Activated CD8-positive, alpha-beta memory T cell treated with anti-CD3 and anti-CD28 coated beads for 4 hours (primary cell): ENCODE measurements at places on chromosomes 2 and 18.
A peak's percentile ranks its signal among the peaks of the same experiment; 100 is the strongest.

- DNase-seq: no peak
Measured at GRCh38 chr18:35376393-35376741, 770 bp downstream of the ZNF396 start.

GRCh38 chr2:124426625-124427024 lies 401.5 kb downstream of the CNTNAP5 start:
- DNase-seq: no peak

GRCh38 chr2:29729401-29729800 lies 192.0 kb downstream of the ALK start:
- no peak for DNase-seq

DNA sequence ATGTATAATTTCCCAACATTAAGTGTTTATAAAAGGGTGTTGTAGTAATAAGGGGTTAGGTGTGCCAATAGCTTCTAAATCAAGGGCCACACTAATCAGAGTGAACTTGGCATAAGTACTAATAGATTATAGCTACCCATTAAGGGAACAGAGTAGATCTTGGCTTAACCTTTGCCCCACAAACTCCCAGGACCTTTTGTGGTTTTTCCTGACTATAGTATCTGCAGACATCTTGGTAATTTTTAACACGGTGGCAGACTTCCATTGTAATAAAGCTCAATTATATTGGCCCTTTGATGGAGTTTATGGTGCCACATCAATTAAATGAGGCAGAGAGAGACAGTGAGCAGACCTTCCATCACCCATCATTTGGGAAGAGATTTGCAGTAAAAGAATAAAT lies 358.5 kb upstream of the HNRNPA3 start:
- no peak for DNase-seq

DNA sequence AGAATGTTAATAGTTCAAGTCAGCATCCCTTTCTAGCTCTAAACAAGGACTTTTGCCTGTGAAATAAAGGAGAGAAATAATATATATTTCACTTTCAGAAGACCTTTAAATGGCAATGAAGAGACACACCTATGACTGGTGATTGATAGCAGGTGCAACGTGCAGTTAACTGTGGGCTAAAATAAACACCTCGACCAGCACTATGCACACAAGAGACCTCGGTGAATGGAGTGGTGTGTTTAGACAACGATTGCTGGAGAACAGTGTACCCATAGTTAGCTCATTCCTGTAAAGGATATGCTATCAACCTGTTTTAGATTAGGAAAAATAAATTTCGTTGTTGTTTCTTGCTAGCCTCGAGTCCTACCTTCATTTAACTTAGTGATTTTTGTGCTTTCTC lies 143.4 kb downstream of the NR4A2 start:
- DNase-seq: no peak

- DNase-seq: no peak
Measured at GRCh38 chr18:27005589-27005988, 140.1 kb upstream of the AQP4 start.

GRCh38 chr18:35164133-35164532 lies 76.7 kb upstream of the ZNF397 start:
- no peak for DNase-seq

- DNase-seq: no peak
Measured at GRCh38 chr2:218129458-218130135, 3.8 kb downstream of the CXCR2 start.

- DNase-seq: no peak
Measured at GRCh38 chr2:168149986-168150385, 97.4 kb downstream of the STK39 start.

DNA sequence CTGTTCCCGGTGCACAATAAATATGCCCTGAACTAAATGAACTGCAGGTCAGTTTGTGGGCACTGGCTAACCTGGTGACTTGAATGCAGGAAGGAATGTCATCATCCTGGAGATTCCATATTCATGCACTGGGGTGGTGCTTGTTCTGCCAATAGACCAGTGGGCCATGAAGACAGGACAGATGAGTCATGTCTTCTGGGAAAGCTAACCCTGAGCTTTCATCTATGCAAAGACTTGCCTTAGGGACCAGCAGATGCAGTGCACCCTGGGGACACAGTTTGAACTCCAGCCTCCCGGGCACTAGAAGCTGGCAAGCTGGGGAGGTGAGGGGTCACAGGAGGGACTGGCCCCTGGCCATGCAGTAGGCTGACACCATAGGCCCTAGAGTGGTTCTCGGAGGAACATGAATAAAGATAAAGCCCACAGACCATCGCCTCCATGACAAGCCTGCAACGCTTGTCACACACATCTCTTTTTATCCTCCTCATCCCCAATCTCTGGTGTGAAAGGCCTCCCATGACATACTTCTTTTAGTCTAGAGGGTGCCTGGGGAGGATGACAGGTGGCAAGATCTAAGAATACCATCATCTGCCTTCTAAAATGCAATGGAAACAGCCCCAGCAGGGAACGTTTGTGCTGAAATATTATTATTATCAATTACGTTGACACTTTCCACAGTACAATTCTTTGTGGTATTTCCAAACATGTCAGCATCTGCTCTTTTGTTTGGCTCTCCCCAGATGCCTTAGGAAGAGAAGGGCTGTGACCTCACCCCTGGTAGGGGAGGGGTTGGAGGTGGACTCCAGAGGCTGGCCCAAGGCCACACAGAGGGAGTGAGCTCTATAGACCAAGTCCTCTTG lies 267.4 kb upstream of the RAB6C start:
- no peak for DNase-seq

GRCh38 chr2:221360742-221361141 lies 211.4 kb downstream of the EPHA4 start:
- no peak for DNase-seq

GRCh38 chr2:135510577-135510976 lies 20.4 kb downstream of the ZRANB3 start:
- no peak for DNase-seq

DNA sequence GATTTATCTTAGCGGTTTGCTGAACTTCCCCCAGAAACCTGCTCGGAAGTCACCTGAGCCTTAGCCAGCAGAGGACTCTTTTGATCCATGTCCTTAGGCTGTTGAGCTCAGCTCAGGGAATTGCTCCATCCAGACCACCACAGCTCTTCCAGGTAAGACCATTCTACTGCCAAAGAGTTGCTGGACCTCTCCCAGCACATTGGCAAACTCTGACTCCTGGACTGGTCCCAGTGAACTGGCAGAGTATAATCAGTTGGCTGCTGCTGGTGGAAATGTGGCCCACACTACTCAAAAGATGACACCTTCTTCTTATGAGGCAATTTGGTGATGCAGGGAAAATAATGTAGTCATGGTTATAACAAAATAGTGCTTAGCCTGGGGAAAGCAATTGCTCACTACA lies 308.8 kb upstream of the FIGN start:
- DNase-seq: no peak

GRCh38 chr2:176118601-176119339 lies 2.2 kb downstream of the HOXD10 start:
- DNase-seq: no peak

DNA sequence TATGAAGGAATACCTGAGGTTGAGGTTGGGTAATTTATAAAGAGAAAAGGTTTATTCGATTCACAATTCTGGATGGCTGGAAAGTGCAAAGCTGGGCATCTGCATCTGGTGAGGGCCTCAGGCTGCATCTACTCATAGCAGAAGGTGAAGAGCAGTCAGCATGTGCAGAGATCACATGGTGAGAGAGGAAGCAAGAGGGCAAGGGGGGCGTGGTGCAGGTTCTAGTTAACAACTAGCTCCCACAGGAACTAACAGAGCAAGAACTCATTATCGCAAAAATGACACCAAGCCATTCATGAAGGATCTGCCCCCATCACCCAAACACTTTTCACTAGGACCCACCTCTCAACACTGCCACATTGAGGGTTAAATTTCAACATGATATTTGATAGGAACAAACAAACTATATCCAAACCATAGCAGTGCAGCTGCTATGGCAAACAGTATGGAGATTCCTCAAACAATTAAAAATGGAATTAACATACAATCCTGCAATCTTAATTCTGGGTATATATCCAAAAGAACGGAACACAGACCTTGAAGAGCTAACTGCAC lies 72.8 kb upstream of the LDLRAD4 start:
- DNase-seq: no peak

DNA sequence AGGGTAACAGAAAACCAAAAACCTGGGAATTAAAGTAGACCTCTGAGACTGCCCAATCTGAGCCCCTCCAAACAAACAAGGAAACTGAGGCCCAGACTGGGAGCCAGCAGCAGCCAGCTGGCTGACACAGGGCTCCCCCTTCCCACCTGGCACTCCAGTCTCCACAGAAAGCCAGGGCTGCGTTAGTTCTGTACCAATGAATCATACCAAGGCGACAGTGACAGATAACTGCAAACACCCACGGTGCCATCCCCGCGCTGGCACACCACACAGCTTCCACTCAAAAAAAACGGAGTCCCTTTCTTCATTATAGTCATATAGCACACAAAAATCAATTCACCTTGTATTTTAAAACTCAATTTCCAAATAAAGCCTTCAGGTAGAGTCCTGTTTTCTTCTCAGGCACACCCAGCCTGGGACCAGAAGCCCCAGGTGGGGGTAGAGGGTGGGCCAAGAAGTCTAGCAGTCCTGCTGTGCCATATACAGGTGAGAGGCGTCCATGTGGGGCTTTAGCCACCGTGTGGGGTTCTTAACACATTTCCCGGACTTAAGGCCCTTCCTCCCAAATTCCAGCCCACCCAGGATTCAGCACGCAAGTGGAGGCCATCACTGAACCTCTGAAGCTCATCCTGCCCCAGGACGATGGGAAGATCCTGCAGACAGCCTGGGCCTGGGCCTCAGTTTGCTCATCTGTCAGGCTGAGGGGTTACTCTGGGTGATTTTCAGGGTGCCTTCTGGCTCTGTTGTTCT lies 1.2 kb downstream of the PER2 start:
- DNase-seq: peak; percentile 9

DNA sequence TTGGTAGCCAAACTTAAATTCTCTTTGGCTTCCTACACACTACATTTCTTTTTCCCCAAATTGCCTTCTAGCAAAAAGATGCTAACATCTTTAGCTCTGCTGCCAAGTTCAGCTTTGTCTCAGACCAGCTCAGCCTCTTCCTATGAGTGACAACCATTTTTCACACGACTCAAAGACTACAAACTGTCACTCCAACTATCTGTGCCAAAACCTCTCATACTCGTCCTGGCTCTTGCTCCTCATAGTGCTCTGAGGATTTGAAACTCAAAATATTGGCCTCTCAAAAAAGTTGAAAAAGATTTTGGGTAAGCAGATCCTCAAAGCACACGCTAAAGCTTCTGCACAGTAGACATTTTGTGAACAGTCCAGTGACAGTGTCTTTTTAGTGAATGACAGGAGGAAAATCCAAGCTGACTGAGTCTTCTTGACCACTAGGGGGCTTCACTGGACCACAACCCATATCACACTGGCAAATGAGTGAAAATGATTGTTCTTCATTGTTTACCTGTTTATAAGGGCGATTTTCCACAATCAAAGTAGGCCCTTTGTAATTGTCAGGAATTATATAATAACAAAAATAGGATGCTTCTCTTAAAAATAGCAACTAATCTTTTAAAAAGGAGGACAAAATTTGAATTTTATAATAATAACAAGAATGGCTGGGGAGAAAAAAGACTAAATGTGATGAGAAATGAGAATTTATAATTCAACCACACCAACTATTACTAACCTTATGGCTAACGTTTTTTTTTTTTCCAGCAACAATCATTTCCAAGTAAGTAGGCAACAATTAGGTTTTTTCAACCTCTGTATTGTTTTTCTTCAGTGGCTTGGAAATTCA lies 85.5 kb upstream of the PGAP1 start:
- no peak for DNase-seq

GRCh38 chr2:240952496-240953246 lies 45.7 kb upstream of the SNED1 start:
- no peak for DNase-seq

GRCh38 chr2:230770804-230771203 lies 58.2 kb downstream of the CAB39 start:
- no peak for DNase-seq

DNA sequence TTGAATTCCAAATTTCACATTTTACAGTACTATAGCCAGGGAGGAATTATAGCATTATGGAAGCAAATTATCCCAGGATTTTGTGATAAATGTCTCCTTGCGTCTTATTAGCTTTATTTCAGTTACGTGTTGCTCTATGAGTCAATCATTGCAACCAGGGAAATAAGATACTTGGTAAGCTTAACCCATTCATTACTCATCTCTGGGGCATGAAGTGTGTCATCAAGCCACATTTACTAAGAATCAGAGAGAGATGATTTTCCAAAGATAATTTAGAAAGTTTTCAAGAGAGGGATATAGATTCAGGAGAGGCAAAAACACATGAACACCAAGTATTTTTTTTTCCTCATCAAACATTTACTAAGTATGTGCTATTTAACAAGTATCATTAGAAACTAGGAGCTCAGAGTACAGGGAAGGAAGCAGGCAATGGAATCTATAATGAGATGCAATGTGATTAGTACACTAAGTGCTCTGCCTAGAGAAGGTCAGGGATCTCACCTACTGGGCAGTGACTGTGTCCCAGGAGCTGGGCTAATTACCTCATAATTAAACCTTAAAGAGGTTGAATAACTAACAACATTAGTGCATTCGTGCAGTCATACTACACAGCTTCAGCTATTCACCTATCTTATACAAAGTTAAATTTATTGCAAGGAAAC lies 217.8 kb upstream of the NXPH2 start:
- no peak for DNase-seq

- DNase-seq: no peak
Measured at GRCh38 chr2:168577885-168578284, 121.8 kb downstream of the CERS6 start.

GRCh38 chr18:9482790-9483189 lies 7.5 kb downstream of the RALBP1 start:
- no peak for DNase-seq

DNA sequence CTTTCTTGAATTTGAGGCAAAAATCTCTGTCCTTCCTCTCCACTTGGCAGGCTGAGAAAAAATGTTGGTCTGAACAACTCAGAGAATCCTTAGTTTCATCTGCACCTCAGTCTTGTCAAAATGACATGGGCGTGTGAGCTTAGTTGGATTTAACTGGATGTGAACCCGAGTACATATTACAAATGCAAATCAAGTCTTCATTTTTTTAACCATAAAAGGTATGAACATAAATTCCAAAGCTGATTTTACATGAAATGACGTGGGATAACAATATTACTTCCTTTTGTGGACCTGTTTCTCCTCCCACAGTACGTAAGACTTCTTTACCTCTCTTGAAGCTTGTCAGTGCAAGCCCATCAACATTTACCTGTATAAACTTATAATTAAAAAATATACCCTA lies 32.6 kb upstream of the RND3 start:
- DNase-seq: no peak

DNA sequence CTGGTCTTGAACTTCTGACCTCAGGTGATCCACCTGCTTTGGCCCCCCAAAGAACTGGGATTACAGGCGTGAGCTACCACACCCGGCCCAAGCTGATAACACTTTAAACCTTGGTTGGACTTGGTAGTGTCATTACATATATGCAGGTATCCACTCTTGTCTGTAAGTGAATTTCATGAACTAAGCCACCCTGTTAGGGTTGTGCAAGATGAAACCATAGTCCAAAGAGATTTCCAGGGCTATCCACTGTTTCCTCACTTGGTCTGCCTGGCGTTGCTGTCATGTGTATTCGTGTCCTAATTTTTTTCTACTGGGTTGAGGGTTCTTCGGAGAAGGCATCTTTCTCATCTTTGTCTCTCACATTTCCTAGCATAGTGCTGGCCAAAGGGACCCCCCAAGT lies 203.0 kb downstream of the CAMKMT start:
- no peak for DNase-seq

- DNase-seq: no peak
Measured at GRCh38 chr2:12062053-12062395, 315.6 kb downstream of the LPIN1 start.

GRCh38 chr18:11494107-11494506 lies 115.3 kb upstream of the SLC35G4 start:
- no peak for DNase-seq
